ENCODE measurements at places on chromosomes 11 and 22. TPM values are rescaled to one million over a fixed set of nuclear protein-coding genes. Genes with fewer than 3 reads are reported as not detected.

Gene SUSD2
- total RNA-seq = 19.1 TPM

Gene A4GALT
- 30.9 TPM for total RNA-seq

Gene APOC3
- not detected for total RNA-seq

Gene FAM111B
- 0.12 TPM for total RNA-seq

Gene MCHR1
- total RNA-seq = not detected

Gene CADM1
- 0.09 TPM for total RNA-seq

Gene CCDC87
- 0.26 TPM for total RNA-seq

Gene VWCE
- total RNA-seq = 2.2 TPM

Gene GRM5
- not detected for total RNA-seq

Gene OR8D1
- total RNA-seq = not detected

Gene MPPED2
- not detected for total RNA-seq

Gene SLC22A6
- not detected for total RNA-seq

Gene NRXN2
- total RNA-seq = 3.2 TPM
